ENCODE measurements at places on chromosomes 1 and 21.

DNA sequence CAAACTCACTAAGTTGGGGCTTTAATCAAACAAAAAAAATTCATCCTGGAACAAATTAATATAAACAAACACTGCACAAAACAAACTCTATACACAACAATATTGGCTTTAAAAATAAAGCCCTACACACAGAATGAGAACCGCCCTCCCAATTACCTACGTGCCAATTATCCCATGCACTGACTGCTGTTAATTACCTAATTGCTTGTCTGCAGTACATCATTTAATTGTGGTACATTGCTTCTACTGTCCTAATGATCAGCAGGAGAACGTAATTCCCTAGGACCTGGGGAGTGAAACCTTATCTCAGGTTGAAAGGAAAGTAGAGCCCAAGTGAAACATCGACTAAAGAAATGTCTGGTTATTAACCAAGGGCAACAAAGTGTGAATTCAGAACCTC, 364.5 kb downstream of the KCNH1 start:
- DNase-seq = no peak

- no peak for DNase-seq
Measured at GRCh38 chr1:32198237-32199042, 2.0 kb upstream of the CCDC28B start.

- no peak for DNase-seq
Measured at GRCh38 chr1:13893409-13893821, 193.4 kb downstream of the PRDM2 start.

GRCh38 chr1:3013371-3014049, 7.8 kb upstream of the ACTRT2 start:
- DNase-seq = no peak

GRCh38 chr1:210159211-210159610, 73.4 kb upstream of the SERTAD4 start:
- DNase-seq = no peak

DNA sequence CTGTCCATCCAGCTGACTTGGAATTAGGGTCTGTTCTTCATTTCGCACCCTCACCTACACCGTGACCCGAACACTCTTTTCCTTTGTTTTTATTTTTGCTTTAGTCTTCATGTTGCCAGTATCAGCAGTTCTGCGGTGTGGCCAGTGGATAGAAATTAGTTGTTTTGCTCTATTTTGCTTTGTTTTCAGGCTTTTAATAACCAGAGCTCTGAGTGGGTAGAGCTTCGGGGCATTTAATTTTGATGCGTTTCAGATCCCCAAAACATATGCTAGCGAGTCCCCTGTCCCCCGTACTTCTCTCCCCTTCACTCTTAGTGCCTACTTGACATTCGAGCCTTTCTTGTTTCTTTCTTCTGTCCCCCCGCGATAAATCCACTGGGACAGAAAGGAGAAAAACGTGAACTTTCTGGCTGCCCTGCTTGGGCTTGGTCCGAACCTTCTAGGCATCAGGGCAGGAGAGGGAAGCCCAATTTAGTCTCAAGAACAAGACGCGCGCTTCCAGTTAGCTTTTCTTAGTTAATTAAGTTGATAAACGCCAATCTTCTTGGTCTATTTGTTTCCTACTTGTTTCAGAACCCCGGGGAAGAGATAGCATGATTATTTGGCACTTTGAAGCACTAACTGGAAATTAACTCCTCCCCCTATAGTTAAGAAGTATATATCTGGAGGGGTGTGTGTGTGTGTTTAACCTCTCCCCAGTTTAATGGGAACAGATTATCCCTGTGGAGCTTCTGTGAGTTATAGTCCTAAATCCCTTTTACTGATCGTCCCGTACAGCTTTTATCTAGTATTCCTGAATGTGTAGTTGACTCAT, 839 bp downstream of the SWT1 start:
- no peak for DNase-seq

DNA sequence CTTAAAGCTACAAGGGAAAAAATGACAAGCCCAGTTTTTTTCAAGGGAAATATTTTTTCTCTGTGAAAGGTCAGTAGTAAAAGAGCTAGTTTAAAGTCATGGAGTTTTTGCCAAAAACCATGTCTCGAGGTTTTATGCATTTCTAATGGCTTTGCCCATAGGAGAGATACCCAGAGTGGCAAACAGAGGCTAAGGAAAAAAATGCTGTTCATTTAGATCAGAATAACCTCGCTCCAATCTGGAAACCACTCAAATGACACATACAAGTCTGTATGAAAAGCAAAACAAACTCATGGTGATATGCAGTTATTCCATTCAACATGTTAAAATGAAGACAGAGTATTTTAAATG, 36.9 kb upstream of the EDEM3 start:
- no peak for DNase-seq

GRCh38 chr1:178192686-178193085, 98.8 kb downstream of the RASAL2 start:
- no peak for DNase-seq

DNA sequence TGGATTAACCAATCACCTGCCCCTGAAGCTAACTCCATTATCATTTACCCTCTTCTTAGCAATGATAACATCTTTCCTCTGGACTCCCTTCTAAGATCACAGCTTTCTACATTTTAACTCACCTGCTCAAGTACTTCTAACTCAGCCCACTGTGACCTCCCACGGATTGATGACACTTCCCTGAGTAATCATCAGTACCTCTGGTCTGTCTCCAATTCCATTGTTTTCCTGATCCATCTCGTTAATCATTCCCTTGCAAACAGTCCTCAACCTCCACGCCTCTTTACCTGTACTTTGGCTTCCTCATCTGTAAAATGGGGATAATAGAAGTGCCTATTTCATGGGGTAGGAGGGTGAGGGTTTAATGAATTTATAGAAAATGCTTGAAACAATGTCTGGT, 195.3 kb upstream of the APP start:
- DNase-seq = no peak

- no peak for DNase-seq
Measured at GRCh38 chr1:165496501-165496900, 47.3 kb upstream of the LRRC52 start.

DNA sequence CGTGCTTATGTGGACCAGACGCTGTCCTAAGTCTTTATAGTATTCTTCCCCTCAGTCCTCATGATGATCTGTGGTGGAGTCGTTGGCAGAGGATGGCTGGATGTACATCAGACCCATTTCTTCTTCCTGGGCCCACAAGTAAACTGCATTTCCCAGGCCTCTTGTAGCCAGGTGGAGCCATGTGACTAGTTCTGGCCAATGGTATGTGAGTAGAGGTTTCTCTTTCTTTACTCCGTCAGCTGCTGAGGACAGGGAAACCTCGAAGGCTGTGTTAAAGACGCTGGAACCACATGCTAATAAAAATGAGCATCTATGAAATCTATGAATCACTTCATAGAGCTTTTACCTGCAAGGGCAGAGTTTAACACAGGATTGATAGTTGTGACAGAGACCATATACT, 18.7 kb upstream of the ZNF362 start:
- no peak for DNase-seq

- no peak for DNase-seq
Measured at GRCh38 chr1:221998781-221999180, 256.9 kb upstream of the DUSP10 start.

DNA sequence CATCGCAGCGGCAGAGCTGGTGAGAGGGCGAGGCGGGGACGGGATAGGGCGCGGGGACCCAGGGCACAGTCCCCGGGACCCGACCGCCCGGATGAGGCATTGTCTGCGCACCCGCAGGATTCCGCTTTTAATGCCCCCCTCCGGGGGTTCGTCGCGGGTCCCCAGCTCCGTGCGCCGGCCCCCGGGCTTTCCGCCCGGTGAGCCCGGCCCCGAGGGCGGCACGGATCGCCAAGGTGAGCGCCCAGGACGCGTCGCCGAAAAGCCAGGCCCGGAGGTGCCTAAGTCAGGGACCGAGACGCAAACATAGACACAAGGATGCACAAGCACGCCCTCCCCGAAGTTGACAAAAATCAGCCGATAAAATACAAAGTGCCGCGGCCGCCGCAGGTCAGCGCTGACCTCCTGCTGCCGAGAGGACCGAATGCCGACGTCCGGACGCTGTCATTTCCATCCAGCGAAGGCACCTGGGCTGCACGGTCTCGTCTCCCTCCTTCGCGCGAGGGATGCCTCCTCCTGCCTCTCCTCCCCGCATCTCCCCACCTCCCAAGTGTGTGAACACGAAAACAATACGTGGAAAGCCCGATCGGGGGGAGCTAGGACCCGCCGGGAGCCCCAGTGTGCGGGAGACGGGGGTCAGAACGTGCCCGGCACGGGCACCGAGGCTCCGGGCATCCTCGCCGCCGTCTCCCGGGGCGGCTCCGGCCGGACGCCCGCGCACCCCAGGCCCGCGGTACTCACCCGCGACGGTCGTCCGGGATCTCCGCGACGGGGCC, 101.1 kb upstream of the SOD1 start:
- peak; percentile 31 for DNase-seq

DNA sequence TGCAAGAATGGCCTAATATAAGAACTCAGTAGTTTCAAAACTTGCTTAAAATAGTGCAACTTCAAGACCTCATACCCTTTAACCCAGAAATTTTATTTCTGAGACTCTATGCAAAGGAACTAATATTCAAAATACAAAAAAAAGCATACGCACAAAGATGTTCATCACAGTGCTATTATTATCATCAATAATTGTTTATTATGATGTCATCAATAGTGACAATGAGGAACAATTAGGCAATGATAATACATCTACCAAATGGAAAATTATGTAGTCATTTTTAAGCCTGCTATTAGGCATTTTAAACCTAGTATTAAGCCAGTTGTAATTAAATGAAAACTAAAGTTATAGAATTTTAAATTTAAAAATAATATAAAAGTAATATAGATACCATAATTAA, 3.3 kb downstream of the TTLL7 start:
- no peak for DNase-seq

DNA sequence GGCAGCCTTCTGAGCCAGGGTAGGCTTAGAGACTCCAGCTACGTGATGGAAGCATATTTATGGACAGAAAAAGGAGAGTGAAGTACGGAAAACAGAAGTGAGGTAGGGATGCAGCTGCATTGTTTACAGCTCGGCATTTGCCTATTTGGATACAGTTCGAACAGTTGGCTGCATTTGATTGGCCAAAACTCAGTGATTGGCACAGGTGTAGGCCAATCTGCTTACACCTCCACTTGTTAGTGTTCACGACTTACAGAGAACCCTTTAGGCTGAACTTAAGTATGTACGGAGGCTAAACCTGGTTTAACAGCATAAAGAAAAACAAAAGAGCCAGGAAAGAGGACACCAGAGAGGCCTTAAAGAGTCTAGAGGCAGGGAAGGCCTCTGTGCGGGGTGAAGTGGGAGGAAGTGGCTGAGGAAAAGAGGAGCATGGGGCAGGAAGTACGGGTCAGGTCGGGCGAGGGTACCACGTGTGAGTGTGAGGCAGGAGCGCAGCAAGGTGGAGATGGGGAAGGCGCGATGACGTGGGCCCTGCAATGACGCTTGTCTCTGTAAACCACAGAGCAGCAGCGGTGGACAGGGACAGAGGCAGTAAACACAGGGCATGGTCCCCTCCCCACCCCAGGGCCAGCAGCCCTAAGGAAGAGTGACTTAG, 32.0 kb downstream of the RSPH1 start:
- DNase-seq = peak; percentile 69

- no peak for DNase-seq
Measured at GRCh38 chr21:46265736-46266525, 19.5 kb downstream of the MCM3AP start.

DNA sequence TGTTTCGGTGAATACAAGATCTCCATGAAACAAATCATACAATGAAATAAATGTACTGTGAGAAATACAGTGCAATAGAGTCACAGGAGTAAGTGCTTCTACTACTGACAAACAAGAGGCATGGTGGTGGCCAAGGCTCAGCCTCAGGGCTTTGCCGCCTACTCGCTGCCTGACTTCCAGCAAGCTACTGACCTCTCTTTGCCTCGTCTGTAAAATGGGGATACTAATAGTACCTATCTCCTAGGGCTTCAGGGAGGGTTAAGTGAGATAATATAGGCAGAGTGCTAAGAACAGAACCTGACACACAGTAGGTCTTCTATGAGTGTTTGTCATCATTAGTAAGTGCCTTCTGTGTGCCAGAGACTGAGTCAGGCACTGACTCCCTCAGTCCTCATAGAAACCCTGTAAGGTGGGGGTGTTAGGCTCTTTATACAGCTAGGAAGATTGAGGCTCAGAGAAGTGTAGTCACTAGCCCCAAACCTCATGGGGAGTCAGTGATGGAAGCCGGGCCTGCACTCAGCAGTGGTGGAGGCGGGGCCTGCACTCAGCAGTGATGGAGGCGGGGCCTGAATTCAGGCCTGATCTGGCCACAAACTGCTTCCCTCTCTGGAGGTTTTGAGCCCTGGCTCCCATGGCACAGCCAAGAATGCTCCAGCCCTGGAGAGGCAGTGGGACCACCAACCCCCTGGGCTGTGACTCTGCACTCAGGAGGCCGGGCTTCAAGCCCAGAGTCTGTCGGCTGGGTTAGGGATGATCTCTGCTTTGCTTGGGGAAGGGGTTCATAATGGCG, 6.8 kb downstream of the BSND start:
- DNase-seq = no peak

- DNase-seq = no peak
Measured at GRCh38 chr1:93613898-93614297, 67.7 kb downstream of the BCAR3 start.

GRCh38 chr1:53705446-53706096, 33.4 kb downstream of the GLIS1 start:
- DNase-seq = no peak

DNA sequence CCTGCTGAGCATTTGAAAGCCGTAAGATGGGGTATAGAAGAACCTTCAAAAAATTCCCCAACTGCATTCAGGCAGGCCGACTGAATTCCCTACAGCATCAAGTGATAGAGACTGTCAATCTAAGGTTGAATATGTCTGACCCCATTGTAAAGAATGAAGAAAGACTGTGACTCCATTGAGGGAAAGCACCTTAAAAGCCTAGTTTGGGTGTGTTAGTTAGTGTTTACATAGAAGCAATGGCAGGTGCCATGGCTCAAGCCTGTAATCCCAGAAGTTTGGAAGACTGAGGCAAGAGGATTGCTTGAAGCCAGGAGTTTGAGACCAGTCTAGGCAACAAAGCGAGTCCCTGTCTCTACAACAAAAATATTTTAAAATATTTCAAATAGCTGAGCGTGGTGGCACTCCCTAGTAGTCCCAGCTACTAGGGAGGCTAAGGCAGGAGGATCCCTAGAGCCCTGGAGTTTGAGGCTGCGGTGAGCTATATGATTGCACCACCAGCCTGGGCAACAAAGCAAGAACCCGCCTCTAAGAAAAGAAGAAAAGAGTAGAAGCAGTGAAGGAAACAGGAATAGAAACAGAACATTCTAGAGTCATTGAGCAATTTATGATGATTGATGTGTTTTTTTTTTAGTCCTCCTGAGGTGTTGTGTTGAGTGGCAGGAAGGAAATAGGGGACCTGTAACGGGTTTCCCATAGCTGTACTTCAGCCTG, 15.4 kb downstream of the POLR3GL start:
- DNase-seq = no peak

DNA sequence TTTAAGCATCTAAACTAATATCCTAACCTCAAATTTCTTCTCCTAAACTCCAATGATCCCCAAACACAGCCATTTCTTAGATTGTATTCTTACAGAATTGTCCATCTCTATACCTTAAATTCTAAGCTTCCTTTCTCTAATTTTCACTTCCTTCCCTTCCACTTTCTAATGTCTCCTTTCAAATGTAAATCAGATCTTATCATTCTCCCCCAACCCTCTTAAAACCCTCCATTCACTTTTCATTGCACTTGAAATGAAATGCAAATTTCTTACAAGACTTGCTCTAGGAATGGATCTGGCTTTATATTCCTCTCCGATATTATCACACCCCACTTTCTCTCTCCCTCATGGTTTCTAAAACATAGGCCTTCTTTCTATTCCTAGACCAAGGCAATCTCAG, 534.6 kb downstream of the LMO4 start:
- no peak for DNase-seq

Data from activated naive CD4-positive, alpha-beta T cell treated with Interleukin-2 at 50 U/mL for 16 hours (primary cell).